ENCODE measurements at places on chromosomes 3 and 15.
A peak's percentile ranks its signal among the peaks of the same experiment; 100 is the strongest.

DNA sequence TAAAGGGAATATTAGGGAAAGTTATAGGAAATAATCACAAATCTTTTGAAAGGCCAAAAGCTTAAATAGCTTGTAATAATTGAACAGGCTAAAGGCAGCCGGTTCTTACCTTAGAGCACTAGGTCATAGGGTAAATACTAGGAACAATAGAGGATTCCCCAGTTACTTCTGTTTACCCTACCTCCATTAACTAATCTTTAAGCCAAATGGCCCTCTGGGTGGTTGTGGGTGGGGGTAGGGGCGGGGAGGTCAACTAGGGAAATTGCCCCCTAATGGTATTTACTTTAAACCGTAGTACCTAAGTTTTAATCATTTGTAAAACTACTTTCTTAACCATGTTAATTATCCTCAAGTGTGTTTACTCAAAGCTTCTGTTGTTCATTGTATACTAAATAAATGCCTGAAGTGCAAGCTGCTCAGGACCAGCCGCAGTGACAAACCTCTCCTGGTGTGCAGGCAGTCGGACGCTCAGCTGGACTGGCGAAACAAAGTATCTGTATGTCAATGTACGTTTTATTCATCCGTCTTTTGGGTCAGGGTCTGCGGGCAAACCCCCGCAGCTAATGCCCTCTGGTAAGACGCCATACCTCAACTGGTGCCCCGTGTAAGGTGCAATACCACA lies 18.9 kb downstream of the MAGEL2 start:
- DNase-seq = no peak

DNA sequence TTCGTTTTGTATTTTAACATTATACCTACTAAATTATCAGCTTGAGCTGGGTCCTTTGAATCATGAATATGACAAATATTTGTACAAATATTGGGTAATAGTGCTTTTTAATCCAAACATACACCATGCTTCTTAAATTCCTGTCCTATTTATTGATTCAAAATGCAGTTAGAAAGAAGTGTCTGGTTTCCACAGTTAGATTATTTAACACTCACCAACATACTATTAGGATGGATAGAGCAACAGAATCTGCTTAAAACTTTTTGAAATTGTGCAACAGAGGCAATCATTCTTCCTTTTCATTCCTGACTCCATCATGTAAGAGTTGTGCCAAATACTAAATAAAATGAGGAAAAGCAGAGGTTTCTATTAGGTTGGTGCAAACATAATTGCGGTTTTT lies 281.2 kb downstream of the LSAMP start:
- DNase-seq = no peak

DNA sequence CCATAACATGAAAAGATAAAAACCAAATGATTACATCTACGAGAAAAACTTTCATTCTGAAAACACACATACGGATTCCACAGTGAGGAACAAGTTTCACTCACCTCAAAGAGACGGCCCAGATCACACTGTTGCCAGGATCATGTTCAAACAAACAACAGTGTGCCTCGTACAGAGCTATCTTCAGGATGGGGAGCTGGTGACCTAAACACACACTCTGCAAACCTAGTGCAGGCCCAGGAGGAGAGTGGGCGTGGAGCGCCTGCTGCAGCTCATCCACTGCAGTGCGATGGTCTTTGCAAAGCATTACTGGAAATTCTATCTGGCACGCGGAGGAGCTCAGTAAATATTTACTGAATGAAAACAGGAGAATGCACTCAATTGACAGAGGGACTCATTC lies 38.5 kb downstream of the TAMM41 start:
- no peak for DNase-seq

DNA sequence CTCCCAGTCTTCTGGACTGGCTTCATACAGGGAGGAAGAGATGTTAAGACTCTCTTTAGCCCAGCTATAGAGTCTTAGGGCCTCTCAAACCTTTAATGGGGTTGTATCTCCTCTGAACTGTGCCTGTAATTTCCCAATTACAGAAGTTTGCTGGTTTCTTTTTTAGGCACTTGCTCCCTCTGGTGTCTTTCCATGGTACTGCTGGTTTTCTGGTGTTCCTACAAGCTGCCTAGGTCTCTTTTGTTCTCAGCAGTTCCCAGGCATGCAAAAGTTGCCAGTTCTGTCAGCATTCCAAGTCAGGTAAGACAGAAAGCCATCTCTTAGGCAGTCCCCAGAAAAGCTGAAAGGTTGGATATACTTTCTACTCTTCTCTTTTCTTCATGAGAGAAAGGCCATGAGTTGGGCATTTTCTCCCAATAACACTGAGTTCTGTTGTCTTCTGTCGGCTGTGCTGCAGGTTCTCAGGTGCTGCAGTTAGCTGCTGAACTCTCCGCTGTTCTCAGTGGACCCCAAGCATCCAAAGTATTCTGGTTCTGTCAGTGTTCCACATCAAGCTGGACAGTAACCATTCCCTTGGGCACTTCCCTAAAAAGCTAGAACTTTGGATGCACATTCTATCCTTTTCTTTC lies 54.4 kb upstream of the EHHADH start:
- peak; percentile 42 for DNase-seq

GRCh38 chr3:430186-430585 lies 233.6 kb downstream of the CHL1 start:
- no peak for DNase-seq

GRCh38 chr15:56759450-56759845 lies 26.1 kb upstream of the ZNF280D start:
- no peak for DNase-seq

DNA sequence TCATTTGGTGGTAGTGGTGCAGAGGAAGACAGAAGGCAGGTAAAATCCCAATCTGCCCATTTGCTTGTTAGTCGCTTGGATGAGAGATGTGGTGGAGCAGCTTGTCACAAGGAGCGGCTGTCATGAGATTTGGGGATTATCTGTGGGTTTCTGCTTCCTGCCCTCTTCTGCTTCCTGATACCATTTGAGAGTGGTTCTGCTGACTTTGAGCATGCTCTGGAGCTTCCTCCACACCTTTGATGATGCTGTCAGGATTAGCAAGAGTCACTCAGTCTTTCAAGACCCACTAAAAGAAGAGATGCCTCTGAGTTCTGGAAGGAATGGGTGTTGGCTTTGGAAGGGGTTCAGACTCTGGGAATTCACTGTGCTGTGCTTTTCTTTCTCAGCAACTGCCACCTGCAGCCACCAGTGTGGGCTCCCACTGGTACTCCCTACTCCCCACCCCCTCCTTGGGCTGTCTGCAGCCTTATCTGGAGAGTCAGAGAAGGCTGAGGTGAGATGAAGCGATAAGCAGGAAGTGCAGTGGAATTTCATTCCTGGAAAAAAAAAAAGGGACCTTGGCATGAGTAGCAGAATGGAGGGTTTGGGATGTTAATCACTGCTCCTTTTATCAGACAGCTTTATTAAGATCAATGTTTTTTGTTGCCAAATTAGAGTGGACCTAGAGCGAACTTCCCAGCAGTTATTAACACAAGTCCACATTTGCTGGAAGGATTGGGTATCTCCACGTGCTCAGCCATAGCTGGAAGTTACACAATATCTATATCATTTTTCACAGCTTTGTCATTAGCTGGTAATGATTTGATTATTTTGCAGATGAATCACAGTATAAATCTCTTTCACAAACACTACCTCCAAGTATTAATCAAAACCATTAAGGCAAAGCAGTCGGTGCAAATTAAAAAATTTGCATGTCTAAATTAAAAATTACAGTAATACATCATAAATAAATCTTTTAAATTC lies 233.0 kb upstream of the SATB1 start:
- no peak for DNase-seq

DNA sequence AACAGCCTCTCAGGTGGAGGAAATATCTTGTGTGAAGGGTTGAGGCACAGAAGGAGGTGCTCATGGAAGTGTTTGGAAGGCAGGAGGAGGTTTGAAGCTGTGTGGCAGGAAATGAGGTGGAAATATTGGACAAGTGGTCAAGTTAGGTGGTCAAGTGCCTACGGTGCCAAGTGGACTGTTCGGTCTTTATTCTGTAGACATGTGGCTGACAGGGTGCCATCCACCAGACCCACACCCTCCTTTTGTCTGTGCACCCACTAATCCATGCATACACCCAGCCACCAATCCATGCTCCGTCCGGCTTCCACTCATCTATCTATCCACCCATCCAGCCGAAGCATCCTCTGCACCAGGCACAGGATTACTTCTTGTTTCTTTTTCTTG lies 2.2 kb downstream of the SLC6A20 start:
- no peak for DNase-seq

- DNase-seq = no peak
Observed at GRCh38 chr15:79192462-79193036, 90.0 kb upstream of the ANKRD34C start.

- no peak for DNase-seq
Observed at GRCh38 chr3:166569589-166569988, 732.4 kb upstream of the BCHE start.

DNA sequence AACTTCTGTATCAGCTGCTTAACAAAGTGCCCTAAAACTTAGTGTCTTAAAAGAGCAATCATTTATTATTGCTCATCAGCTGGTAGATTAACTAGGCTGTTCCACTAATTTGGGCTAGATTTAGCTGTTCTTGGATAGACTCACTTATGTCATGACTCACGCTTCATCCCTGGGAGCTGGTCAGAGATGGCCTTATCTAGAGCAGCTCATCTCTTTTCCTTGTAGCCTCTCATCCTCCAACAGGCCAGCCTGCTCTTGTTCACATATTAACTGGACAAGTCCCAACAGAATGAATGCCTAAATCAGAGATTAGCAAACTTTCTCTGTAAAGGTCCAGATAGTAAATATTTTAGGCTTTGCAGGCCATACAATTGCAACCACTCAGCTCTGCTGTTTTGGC lies 66.9 kb upstream of the PLAAT1 start:
- no peak for DNase-seq

DNA sequence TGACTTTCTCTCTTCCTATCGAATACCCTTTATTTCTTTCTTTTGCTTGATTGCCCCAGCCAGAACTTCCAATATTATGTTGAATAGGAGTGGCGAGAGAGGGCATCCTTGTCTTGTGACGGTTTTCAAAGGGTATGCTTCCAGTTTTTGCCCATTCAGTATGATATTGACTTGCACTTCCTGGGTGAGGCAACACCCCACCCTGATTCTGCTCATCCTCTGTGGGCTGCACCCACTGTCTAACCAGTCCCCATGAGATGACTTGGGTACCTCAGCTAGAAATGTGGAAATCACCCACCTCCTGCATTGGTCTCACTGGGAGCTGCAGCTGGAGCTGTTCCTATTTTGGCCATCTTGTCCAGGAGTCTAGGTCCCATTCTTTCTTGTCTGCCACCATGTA lies 44.8 kb upstream of the KCNH8 start:
- DNase-seq = no peak

GRCh38 chr3:158781191-158781590 lies 20.7 kb upstream of the MFSD1 start:
- DNase-seq = no peak

- no peak for DNase-seq
Observed at GRCh38 chr3:148330542-148330941, 367.2 kb upstream of the AGTR1 start.

DNA sequence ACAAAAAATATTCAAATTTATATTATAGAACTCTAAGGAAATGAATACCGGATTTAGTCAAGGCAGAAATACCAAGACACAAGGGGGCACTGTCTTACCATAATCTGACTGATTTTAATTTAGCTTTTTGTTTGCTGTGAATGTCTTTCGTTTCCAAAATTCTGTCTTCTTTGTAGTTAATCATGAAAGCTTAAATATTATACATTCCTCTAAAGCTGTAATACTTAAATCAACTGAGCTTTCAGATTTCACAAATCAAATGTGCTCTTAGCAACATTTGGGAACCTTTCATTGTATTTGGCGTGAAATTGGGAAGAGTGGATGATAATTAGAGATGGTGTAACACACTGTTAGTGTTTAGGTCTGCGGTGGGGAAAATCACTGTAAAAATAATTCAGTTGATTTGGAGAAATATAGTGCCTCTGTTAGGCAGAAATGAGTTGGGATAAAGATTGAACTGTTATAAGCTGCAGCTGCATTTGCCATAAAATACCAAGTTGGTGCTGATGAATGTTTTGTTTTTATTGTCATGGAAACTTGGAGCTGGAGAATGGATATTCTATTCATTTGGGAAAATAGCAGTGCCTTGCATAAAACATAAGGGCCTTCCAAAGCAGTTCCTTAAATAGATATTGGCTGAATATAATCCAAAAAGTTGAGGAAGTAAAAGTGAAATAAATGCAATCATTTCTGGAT lies 228.2 kb downstream of the TCF12 start:
- no peak for DNase-seq

DNA sequence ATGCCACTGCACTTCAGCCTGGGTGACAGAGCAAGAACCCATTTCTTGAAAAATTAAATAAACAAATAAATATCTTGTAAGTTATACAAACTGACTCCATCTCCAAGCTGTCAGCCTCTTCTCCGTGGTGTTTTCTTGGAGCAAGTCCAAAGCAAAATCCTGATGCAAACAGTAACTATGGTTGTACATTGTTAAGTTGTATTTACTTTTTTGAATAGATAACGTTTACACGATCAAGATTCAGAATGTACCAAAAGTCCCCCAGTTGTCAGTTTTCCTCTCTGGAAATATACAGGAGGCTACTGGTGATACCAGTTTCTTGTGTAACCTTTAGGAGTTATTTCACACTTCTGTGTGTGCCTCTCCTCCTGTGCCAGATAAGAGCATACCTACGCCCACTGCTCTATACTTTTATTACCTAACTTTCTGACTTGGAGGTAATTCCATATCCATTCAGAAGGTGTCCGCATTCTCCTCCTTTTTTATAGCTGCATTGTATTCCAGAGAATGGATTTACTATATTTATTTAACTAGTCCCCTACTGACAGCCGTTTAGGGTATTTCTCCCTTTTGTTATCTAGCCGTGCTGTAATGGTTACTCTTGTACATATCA lies 14.2 kb downstream of the CMTM7 start:
- DNase-seq = no peak

- DNase-seq = no peak
Observed at GRCh38 chr3:195099951-195100785, 170.8 kb downstream of the XXYLT1 start.

GRCh38 chr15:92011611-92012367 lies 158.3 kb downstream of the SLCO3A1 start:
- no peak for DNase-seq

GRCh38 chr3:174202116-174202515 lies 657.0 kb upstream of the NAALADL2 start:
- DNase-seq = no peak

GRCh38 chr3:8712908-8713255 lies 20.7 kb upstream of the CAV3 start:
- no peak for DNase-seq

GRCh38 chr3:150170852-150171520 lies 200.3 kb upstream of the PFN2 start:
- no peak for DNase-seq

- DNase-seq = no peak
Observed at GRCh38 chr3:126370055-126370454, 12.8 kb upstream of the KLF15 start.

Measured in progenitor cell of endocrine pancreas (in vitro differentiated cells).